ENCODE measurements at places on chromosomes 2 and 18.

DNA sequence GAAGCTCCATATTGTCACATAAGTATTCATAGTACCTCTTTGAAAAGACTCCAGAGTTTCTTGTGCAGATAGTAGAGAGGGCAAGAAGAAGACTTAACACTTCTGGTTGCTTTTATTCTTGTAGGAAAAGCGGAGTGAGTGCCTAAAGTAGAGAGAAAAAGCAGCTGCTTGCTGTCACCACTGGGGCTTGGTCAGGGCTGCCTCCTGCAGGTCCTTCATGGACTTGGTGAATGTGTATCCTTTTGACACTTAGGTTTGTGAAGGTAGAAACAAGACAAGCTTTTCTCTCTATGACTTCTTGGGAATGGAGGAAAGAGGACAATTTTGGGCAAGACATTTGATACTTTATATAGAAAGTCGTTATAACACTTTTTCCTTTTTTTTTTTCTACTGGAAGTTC, 312.8 kb upstream of the FANCL start:
- no peak for DNase-seq

DNA sequence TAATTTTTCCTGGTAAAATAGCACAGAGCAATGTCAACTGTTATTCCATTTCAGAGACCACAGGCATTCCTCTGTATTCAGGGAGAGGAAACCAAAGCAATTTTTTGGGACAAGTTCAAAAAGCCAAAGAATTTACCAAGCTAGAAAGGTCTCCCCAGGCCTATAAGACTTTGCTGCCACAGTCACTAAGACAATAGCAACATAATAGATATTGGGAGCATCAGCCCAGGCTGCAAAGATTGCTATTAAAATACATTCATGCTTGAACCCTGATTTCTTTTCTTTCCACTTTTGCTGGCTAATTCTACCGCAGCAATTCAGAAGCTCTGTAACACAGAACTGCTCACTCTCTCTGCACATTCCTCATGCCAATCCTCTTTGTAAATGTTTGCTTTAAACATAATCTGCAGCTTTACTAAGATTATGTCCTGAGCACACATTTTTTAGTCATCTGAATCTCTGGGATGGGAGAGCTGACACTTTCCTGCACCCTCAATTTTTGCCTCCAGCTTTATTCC, 76.3 kb downstream of the CLHC1 start:
- DNase-seq: no peak

DNA sequence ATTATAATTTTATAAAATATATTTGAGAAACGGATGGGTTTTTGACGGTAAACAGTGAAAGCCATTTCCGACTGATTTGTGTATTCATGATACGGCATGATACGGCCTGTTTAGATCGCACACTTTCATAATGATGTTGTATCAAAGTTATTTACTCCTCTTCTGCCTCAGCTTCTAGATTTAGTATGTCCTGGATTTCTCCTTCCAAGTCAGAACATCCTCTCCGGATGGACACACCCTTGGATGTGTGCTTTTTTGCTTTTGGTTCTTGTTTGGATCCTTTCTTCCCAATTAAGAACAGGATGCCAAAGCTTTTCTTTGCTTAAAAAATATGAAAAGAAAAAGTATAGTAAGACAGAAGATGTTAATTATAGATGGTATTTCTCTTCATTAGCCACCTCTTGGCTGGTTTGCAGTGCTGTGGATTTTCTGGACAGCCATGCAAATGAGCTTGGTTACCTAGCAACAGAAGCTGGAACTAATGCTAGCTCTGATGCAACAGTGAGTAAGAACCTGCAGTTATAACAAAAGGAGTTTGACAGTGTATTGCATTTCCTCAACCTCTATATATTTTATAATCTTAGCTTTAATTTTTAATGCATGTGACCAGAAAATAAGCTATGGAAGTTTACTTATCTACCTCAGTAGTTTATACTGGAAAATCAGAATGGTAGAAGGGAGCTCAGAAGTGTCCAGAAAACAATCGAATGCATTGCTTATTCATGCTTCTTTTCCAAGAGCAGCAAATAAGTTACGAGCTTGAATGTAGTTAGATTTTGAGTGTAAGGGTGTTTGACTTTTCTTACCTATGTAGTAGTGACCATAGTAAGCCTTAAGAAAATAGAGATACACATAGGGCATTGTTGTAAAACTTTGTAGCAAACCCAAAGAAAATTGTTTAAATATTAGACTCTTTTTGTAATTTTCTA, 27.9 kb downstream of the RMND5A start:
- no peak for DNase-seq

- no peak for DNase-seq
Measured at GRCh38 chr2:20456636-20457426, 10.0 kb downstream of the RHOB start.

GRCh38 chr2:99701503-99701902, 211.7 kb upstream of the REV1 start:
- no peak for DNase-seq

DNA sequence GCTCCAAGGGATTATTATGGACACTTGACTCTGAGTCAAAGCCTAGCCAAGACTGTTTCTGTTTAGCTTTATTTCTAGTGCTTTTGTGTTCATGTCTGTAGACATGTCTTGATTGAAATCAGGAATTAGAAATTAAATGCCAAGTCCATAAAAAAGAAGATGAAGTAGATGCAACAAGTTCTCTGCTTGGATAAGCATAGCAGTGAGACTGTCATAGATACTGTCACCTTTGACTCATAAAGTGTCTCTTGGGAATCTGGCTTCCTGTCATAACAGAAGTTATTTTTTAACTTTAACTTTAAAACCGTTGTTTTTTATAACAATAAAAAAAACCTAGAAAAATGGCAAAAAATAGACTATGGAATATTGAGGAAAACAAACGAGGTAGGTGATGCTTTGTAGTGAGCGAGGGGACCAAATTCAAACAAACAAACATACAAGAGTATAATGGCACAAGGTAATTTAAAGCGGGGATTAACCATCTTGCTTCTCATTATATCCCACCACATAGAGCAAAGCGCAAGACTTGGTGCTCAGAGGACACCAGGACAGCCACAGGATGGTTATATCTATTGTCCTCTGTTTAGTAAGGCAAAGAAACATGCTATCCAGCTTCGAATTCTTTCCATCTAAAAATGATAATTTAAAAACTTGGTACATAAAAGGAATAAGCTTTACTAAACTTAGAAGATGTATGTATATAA, 64.6 kb downstream of the CD226 start:
- no peak for DNase-seq

GRCh38 chr2:232519581-232520438, at the start of gene PRSS56:
Gene PRSS56, plus strand, starts transcription at chr2:232520388. Its CDS starts 211 bp downstream, at chr2:232520599.
- DNase-seq: no peak

DNA sequence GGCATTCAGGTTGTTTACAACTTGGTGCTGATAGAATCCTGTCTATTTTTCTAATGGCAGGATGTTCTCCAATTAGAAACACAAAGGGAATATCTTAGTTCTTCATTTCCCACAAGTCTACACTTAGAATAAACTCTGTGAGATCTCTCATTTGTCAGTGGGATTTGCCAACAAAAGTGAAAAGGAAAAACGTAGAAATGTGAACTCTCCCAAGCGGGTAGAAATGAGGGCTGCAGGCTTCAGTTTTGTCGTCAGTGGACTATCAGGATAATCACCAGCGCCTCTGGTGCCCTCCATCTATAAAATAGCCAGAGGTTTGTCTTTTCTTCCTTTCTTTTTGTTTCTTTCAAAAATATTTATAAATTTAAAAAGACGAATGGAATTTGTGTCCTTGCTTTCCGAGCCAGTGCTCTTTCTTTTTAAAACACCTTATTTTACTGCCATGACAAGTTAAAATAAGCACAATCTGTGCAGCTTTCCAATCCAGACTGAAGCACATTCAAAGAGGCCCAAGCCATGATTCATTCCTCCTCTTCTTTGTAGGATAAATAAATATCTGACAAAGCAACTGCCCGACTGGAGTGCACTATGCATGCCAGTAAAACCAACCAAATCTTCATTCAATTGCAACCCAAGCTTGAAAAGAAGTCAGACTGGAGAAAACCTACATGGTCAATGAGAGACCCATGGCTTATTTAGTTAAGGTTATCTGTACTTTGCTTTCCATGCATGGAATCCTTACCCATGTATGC, 185.8 kb downstream of the ANKRD44 start:
- no peak for DNase-seq

- DNase-seq: no peak
Measured at GRCh38 chr2:168903888-168904287, 2.8 kb downstream of the G6PC2 start.

- no peak for DNase-seq
Measured at GRCh38 chr2:54941248-54941984, 108.8 kb downstream of the RTN4 start.

- DNase-seq: no peak
Measured at GRCh38 chr2:235005603-235006259, 53.9 kb downstream of the SH3BP4 start.

- no peak for DNase-seq
Measured at GRCh38 chr2:129805899-129806298, 173.6 kb upstream of the RAB6C start.

DNA sequence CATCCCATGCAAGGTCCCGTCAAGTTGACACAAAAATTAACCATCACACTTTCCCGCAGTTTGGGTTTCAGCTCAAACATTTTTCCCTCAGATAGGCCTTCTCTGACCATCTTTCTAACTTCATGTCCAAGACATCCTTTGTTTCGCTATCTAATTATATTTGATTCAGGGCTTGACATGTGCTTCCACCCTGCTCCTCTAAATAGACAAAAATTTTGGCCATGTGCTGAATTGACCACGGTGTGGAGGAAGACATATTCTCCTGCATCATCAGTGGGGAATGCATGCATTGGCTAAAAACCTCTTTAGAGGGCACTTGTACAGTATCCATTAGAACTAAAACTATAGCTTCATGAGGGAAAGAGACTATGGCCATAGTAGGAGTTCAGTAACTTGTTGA, 81.2 kb downstream of the PLCL1 start:
- no peak for DNase-seq

- DNase-seq: no peak
Measured at GRCh38 chr2:185161701-185162100, 563.4 kb downstream of the ZNF804A start.

DNA sequence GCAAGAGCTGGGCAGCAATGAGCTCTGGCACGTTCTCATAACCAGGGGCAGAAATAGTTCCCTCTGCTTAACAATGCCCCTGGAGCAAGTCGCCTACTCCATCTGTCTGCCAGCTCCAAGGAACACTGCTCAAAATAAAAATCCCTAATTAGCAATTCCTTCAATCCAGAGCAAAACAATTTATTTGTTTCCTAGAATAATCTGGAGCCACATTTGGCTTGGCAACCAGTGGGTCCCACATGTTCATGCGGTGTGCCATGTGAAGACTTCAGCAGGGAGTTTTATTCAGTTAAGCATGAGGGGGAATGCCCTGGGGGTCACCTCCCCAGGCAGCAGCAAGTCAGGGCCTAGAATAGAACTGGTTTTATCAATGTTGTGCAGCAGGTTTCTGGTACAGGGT, 7.6 kb upstream of the EGR4 start:
- no peak for DNase-seq

GRCh38 chr18:21100146-21100545, 11.5 kb downstream of the ROCK1 start:
- no peak for DNase-seq

DNA sequence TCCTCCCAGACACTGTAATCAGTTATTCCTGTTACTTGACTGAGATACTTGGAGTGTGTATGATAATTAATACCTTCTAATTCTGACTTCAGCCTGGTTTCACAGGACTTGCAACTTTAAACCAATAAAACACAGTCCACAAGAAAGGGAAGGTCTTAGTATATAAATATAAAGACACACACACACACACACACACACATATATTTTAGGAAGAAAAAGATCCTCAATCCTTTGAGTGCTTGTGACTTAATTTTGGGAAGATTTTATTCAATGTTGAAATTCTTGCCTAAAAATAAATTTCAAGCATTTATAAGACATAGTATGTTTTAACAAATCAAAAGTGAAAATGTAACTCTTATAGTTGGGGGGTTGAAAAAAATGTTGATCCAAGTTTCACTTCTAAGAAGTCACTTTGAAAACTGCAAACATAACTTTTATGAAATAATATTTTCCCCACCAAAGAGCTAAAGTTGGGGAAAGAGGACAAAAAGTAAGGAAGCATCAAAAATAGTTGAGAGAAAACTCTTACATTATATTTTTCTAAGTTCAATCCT, 824 bp upstream of the VPS54 start:
- no peak for DNase-seq

DNA sequence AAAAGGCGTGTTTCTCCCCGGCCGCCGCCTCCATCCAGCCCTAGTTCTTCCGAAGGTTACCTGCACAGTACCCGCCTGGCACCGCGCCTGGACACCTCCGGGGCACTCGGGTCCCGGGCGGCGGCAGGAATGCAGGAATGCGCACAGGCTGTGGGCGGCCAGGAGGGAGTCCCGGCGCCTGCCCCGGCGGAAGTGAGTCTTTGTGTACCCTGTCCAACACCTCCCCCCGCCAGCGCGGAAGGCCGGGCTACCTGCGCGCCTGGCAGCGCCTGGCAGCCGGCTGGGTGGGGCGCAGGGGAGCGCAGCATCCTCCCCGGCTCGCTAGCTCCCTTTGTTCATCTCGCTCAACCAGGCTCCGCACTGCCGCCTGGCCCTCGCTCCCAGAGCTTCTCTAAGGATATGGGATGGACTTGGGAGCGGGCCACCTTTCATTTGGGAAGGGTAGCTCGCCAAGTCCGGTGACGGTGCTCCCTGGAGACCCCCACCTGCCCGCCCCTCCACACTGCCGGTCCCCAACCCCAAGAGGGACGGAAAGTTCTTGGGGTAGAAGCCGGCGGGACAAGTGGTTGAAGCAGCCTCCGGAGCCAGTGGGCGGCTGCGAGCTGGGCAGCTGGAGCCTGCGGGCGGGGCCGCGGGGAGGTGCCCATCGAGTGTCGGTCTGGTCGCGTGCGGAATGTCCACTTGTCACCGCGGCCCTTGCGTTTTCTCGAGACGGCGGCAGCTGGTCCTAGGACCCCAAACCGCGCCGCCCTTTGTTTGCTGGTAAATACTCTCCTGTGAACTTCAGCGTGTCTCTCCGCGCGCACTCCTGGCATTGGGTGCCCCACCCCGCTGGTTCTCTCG, 1.2 kb upstream of the ST6GAL2 start:
- DNase-seq: no peak

GRCh38 chr18:24726727-24727492, 266.5 kb downstream of the HRH4 start:
- DNase-seq: peak; percentile 17

DNA sequence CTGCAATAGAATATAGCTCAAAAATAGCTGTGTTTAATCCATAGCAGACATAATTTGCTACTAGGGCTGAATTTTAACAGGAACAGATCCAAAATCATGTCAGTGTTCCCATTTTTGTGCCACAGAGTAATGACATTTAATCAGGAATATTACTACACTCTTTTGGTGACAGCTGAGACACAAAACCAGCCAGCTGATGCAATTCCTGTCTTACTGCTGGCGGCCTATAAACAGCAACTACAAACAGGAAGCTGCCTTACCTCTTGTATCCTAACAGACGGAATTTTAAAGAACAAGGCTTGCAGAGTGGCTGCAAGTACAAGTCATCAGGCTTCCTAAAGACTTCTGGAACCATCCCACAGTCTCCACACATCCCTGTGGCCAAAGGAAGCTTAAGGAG, 218.1 kb downstream of the ZNF521 start:
- no peak for DNase-seq

Data from stimulated activated CD4-positive, alpha-beta T cell treated with anti-CD3 and anti-CD28 coated beads, TNF-alpha, amount 100 ng/mL, for 4 hours (primary cell).